ENCODE measurements at places on chromosomes 1 and 21. TPM values are rescaled to one million over a fixed set of nuclear protein-coding genes. Genes with fewer than 3 reads are reported as not detected.

Gene SVBP
- 34.6 TPM for total RNA-seq

DNA sequence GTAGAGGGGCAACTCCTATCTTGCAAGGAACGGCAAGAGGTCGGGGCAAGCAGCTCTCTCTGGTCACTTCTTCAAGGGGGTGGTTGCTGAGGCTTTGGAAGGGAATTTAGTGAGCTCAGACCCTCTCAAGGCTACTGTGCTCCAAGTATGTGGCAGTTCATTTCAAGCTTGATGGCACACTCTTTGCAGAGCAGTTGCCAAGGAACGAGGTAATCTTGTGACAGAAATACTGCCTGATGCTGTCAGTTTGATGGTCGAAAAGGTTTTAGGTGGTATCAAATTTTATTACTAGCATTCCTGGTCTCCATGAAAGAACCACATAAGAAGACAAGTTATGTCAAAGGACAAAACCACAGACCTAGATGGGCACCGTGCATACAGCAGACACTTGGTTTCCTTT, 13.1 kb downstream of the CFAP298 start:
- H3K27me3 ChIP-seq, result no peaks in the 10 kb centered on the region
- H3K4me3 ChIP-seq, result no peak overlapping the region
- DNase-seq, result no peak
- no peaks in the 10 kb centered on the region for H3K4me1 ChIP-seq
- peaks cover 24% of the 10 kb centered on the region for H3K36me3 ChIP-seq

- H3K36me3 ChIP-seq, result no peaks in the 10 kb centered on the region
- no peak overlapping the region for H3K4me3 ChIP-seq
- DNase-seq, result no peak
- no peaks in the 10 kb centered on the region for H3K27me3 ChIP-seq
- peaks cover 30% of the 10 kb centered on the region for H3K4me1 ChIP-seq
- no peak overlapping the region for H3K27ac ChIP-seq
Observed at GRCh38 chr1:232548691-232549090, 81.2 kb downstream of the SIPA1L2 start.

DNA sequence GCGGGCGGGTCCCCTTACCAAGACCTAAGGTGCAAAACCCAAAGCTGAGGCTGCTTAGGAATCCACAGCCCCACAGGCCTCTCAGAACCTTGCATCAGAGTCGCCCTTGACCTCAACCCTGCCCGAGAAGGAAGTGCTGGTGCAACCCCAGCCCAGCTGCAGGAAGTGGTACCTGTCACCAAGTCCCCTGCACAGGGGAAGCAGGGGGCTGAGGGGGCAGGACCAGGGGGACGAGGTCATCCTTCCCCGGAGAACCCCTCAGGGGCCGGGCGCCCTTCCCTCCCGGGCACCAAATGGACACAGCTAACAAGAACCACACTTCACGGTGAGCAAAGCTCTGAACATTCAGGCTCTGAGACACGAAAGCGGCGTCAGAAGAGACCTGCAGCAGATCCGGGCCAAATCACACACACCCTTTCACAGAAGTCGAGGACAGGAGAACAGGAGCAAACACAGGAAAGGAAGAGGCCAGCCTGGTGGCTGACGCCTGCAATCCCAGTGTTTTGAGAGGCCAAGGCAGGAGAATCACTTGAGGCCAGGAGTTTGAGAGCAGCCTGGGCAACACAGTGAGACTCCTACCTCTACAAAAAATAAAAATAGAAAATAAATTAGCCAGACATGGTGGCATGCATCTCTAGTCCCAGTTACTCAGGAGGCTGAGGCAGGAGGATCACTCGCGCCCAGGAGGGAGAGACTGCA, 6.4 kb downstream of the ITGB2 start:
- H3K27me3 ChIP-seq, result no peaks in the 10 kb centered on the region
- peaks cover 28% of the 10 kb centered on the region for H3K4me1 ChIP-seq
- DNase-seq, result no peak
- H3K36me3 ChIP-seq, result no peaks in the 10 kb centered on the region
- no peak overlapping the region for H3K4me3 ChIP-seq

DNA sequence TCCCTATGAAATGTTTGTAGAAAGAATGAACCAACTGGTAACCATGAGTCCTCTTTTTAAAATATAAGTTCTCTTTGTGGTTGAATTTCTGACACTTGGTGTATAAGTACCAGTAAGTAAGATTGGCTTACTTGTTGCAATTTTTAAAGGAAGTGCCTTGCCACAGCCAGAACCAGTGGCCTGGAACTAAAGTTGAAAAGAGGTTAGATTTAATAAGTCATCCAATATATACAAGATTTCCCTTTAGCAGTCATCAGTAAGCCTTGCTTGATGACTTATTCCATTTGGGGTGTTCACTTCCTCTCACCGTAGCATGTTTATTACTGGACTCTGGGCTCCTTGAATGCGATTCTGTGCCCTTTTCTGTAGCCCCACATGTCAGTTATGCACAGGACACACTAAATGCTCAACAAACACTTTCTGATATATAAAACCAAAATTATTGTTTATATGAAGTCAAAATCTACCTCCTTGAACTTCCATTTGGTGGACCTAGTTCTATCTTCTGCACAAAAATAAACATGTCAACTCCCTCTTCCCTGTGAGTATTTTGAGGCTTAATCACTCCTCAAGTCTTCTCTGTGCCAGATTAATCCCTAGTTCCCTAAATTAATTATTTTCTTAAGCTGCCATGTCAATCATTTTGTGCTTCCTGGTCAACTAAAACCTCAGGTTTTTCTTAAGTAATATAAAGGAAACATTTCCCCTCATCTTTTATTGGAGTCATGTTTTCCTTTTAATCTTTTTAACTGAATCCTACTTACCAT, 218.1 kb downstream of the ST6GALNAC3 start:
- no peak overlapping the region for H3K27ac ChIP-seq
- no peaks in the 10 kb centered on the region for H3K36me3 ChIP-seq
- H3K4me1 ChIP-seq, result no peaks in the 10 kb centered on the region
- H3K4me3 ChIP-seq, result no peak overlapping the region
- no peaks in the 10 kb centered on the region for H3K27me3 ChIP-seq
- DNase-seq, result no peak

DNA sequence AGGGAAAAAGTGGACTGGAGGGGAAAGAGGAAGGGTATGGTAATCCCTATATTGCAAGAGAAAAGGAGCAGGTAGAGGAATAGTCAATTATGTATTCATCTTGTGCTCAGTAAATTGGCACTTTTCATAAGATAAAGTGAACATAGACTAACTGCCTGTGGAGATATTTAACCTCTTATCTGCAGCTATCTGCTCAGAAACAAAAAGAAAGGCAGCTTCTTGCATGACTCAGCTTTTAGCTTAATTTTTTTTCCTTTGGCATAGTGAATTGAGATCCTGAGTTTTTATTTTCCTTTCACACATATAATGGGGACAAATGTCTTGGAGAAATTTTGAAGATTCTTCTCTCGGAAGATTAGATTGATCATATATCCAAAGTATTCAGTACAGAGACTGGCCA, 127.6 kb upstream of the F3 start:
- DNase-seq, result no peak
- no peaks in the 10 kb centered on the region for H3K4me1 ChIP-seq
- H3K4me3 ChIP-seq, result no peak overlapping the region
- no peaks in the 10 kb centered on the region for H3K36me3 ChIP-seq
- no peaks in the 10 kb centered on the region for H3K27me3 ChIP-seq

- peaks cover 20% of the 10 kb centered on the region for H3K36me3 ChIP-seq
- no peaks in the 10 kb centered on the region for H3K27me3 ChIP-seq
- peaks cover 39% of the 10 kb centered on the region for H3K4me1 ChIP-seq
- no peak overlapping the region for H3K4me3 ChIP-seq
- peak; percentile 80 for DNase-seq
Observed at GRCh38 chr1:110053552-110054428, 16.7 kb downstream of the ALX3 start.
